ENCODE measurements at places on chromosomes 2 and 18.

DNA sequence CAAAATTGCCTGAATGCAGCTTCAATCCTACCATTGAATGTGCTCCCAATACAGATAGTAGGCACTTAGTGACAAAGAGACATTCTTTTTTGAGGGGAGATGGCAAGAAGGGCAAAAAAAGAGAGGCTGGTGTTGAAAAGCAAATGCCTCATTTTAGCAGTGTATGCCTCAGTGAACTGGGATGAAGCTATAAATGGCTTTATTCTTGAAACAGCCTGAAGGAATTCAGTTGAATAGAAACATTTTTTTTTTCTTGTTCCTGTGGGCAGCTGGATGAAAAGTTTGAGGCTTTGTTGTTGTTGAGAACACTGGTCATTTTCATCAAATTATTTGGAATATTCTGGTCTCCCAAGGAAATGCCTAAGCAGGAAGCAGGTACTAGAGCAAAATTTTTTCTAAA is 228.9 kb downstream of the RNF144A start:
- no peak for DNase-seq

- DNase-seq = peak; percentile 9
These were observed 35.4 kb downstream of the ZNF804A start for GRCh38 chr2:184633726-184634125.

- no peak for DNase-seq
These were observed 50.4 kb downstream of the MBD2 start for GRCh38 chr18:54173980-54174630.

DNA sequence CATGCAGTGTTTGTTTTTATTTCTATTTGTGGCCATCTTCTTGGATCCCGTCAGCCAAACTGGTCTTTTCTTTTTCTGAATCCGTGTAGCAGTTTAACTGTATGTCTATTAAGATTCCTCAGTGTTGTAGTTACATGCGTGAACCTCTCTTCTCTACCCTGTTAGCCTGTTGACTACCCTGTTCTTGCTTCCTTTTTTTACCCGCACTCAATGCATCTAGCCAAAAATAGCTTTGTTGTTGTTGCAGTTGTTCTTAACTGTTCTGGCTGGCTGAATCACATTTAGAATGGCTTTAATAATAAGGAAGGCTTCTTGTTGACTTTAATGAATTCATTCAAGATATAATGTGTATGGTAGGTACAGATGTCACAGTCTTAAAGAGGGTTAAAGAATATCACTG is 137.1 kb downstream of the LCLAT1 start:
- DNase-seq = peak; percentile 45

GRCh38 chr18:57764087-57764486 is 39.0 kb downstream of the ATP8B1 start:
- no peak for DNase-seq

- DNase-seq = no peak
These were observed 3.1 kb upstream of the CELF4 start for GRCh38 chr18:37568671-37569070.

DNA sequence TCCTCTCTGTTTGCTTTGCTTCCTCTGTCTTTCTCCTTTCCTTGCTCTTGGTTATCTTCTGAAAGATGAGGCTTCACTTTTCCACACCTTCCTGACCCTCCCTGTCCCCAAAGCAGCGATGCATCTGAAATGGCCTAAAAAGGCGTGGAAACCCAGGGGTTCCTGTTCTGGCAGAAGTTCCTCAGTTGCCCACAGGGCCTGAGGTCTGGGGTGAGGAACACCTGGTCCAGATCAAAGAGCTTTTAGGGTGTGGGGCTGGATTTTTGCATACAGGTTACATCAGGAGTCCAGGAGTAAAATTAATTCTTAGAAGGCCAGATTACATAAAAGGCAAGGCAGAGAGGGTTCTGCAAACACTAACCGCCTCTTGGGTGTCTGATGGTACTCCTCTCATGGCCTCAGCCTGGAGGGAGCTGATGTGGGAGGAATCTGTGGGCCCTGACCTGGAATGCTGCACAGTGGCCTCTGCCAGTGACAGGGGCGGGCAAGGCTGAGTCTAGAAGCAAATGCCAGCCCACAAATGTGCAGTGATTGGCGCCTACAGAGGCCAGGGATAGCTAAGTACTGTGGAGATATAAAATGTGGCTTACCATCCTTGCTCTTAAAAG is 41.8 kb downstream of the INPP4A start:
- DNase-seq = no peak

DNA sequence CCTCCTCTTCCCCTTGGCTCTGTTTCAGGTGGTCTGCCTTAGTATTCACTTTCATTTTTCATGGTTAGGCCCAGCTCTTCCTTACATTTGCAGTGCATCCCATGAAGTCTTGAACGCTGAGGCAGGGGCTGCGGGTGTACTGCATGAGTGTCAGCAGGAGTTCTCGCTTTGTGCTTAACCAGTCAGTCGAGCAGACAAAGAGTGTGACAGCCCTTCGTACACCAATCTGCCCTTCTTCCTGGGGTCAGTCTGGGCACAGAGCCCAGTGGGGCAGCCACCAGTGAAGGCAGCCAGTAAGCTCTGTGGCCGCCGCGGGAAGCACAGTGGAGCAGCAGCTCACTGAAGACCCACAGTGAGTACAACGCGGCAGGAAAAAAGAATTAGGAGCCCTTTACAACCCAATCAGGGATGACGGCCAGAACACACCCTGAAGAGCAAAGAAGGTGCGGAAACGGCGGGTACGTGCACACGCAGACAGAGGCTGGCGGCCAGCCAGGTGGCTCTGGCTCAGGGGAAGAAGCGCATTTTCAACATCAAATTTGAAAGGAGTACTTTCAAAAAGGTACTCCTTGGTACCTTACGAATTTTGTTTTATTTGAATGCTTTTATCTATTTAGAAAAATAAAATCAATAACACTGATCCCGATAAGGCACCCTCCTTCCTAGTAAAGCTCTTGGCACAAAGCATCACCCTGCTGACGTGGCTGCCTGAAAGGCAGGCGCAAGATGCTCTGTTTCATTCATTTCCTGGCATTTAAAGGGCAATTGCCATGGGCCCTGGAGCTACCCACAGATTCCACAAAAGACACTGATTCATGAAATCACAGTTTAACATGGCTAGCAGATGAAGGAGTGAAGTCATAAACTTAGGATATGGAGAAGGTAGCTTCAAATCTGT is 47.0 kb upstream of the SEMA4C start:
- no peak for DNase-seq

- DNase-seq = peak; percentile 1
These were observed 195.1 kb downstream of the KCNE4 start for GRCh38 chr2:223247136-223247535.

GRCh38 chr18:35634323-35634722 is 52.8 kb downstream of the GALNT1 start:
- no peak for DNase-seq

GRCh38 chr2:226763320-226763719 is 36.3 kb downstream of the IRS1 start:
- no peak for DNase-seq

GRCh38 chr2:29817801-29818680 is 103.3 kb downstream of the ALK start:
- no peak for DNase-seq

DNA sequence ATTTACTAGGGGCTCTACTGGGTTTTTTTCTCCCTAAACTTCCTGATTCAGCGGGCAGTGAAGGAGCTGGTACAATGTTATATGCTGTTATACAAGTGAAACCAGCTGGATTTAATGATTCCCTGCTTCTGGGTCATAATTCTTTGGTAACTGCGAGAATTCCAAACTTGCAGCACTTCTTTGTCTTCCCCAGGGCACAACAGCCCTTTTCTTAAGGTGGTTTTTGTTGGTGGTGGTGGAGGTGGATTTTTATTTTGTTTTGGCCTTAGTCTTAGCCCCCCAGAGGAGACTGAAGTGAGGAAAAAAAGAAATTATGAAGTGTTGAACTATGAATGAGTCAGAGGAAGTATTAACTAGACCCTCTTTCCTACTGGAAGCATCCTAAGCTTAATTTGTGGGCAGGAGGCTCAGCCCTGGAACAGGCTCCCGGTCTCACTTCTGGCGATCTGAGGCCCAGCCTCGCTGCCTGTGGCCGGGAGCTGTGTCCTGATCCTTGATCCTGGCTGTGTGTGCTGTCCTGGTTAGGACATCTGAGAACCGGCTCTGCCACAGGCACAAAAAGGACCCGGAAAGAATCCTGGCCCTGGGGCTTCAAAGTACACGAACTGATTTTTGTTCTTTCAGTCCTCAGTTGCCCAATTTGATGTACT is 141.9 kb downstream of the LYPD6B start:
- DNase-seq = no peak

GRCh38 chr2:134679745-134680144 is 39.1 kb downstream of the TMEM163 start:
- peak; percentile 38 for DNase-seq

GRCh38 chr2:201795607-201796477 is 10.5 kb upstream of the CDK15 start:
- peak; percentile 40 for DNase-seq

- peak; percentile 37 for DNase-seq
These were observed at the start of gene MTCL1 for GRCh38 chr18:8705238-8705960. Gene MTCL1 (plus strand): TSS chr18:8705556. CDS start chr18:8705661, 105 bp downstream.

- no peak for DNase-seq
These were observed 84.9 kb downstream of the DGKD start for GRCh38 chr2:233439191-233439590.

GRCh38 chr18:68431111-68431921 is 283.6 kb downstream of the TMX3 start:
- no peak for DNase-seq

GRCh38 chr2:58429014-58429875 is 188.1 kb upstream of the FANCL start:
- no peak for DNase-seq

DNA sequence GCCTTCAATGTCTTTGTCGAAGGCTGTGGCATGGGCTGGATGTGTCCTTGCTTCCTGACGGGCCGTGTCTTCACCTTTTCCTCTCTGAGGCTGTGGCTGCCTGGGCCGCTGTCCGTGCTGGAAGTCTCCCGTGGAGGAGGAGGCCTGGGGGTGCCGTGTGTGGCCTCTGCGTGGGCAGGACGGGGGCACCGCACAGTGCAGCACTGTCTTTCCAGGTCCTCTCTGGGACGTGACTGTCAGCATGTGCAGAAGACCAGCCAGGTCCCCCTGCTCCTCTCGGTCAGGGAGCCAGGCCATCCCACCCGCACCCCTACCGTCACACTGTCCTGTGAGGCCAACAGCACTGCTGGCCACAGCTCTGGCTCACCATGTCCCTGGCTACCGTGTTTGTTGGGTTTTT is 64.4 kb upstream of the ZNF236 start:
- no peak for DNase-seq

GRCh38 chr18:46262856-46263255 is 158.7 kb downstream of the HAUS1 start:
- no peak for DNase-seq

- no peak for DNase-seq
These were observed 673.1 kb upstream of the FSHR start for GRCh38 chr2:49827366-49827765.

DNA sequence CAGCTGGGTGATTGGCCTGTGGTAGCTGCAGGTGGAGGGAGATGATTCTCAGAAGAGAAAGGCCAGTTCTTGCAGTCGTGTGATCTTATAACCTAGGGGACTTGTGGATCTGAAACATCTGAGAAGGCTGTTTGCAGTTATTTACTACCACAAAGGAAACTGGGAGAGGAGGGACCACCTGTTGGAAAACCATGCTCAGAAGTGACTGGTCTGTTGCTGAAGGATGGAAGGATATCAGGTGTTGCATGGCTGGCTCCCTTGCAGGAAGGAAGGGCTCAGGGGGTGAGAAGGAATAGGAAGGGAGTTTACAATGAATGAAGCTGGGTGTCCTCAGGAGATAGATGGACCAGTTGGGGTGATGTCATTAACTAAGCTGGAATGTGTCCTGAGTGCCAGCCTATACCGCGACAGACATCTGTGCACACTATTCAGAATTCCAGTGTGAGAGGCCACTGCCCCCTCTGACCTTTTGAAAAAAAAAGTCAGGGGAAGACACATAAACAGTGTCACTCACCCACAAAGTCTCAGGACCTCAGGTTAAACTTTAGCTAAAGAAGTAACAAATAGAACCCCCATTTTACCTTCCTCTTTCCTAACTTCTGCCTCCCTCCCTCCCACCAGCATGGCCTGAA is 17.5 kb downstream of the IGFBP2 start:
- DNase-seq = no peak

- no peak for DNase-seq
These were observed 583.0 kb downstream of the THSD7B start for GRCh38 chr2:137348301-137348700.

DNA sequence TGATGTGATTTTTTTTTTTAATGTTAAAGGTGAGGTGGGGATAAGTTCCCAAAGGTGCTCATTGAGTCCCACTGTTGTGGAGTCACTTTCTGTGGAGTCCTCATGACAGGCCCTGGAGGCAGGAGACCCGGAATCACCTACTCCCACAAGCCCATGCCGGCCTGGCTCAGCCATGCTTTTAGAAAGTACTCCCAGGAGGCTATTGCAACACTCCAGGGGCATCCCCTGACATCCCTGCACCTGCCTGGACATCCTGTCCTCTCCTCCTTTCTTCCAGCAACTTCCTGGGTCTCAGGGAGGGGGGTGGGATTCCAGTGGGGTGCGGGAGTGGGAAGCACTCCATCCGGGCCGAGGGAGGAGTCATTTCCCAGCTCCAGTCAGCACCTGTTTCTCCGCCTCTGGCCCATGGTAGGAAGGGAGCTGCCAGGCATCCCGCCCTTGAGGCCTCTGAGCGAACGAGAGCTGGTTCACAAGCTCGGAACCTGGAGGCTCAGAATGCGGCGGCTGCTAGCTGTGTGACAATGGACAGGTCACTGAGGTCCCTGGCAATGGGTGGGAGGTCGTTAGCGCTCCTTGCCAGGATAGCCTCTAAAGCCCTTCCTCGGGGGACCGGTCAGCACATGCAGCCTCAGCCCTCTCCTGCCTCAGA is 163.9 kb upstream of the ID2 start:
- DNase-seq = no peak

GRCh38 chr2:176669398-176670174 is 400.3 kb downstream of the MTX2 start:
- DNase-seq = no peak

DNA sequence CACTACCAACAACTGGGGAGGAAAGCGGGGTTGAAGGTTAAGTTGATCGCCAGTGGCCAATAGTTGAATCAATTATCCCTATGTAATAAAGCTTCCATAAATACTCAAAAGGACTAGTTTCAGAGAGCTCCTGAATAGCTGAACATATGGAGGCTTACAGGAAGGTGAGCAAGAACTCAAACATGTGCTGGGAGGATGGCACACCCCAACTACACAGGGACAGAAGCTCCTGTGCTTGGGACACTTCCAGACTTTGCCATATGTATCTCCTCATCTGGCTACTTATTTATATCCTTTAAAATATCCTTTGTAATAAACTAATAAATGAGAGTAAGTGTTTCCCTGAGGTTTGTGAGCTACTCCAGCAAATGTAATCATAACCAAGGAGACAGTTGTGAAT is 115.7 kb downstream of the HNMT start:
- DNase-seq = no peak

- no peak for DNase-seq
These were observed 52.2 kb downstream of the EIF5B start for GRCh38 chr2:99389371-99389770.

DNA sequence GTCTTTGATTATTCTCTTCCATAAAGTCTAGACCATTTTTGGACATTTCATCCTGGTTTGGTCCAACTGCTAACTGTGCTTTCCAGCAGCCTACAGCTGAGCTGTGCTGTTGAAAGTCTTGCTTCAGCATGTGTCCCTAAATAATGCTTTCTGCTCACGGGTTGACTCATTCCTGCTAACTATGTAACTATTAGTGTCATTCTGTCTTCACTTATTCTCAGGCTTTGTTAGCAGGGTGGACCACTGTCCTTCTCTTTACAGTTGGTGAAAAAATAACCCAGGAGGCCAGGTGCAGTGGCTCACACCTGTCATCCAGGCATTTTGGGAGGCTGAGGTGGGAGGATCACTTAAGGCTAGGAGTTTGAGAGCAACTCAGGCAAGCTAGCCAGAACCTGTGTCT is 8.9 kb downstream of the ADAM23 start:
- no peak for DNase-seq

GRCh38 chr2:109439986-109440385 is 173.8 kb downstream of the SEPTIN10 start:
- DNase-seq = peak; percentile 56
